Spleen (tissue), 13 donors: ENCODE measurements at places on chromosomes 4 and X.

GRCh38 chrX:150088766-150089518 lies 150.7 kb upstream of the EOLA2 start:
- no peak for DNase-seq

- DNase-seq, result no peak
Observed at GRCh38 chr4:66604192-66604591, 933.9 kb upstream of the EPHA5 start.

DNA sequence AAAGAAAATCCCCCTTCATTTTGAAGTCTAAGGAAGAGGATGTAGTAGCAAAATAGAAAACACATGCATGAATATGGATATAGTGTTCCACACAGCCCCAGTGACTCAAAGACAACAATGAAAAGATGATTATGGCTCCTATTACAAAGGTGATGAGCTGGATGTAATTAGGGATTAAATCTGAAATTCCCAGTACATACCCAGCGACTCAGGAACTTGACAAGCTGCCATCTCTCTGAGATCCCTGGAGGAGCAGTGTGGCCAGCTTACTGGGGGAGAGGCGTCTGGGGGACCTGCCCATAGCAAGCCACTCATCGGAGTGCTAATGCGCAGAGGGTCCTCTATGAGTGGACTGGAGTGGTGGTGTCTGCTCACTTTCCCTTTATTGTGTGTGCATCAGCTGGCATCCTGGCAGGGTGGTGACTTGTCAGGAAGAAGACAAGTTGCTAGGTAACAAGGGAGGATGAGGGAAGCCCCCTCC lies 42.7 kb upstream of the MGST2 start:
- no peak for DNase-seq

DNA sequence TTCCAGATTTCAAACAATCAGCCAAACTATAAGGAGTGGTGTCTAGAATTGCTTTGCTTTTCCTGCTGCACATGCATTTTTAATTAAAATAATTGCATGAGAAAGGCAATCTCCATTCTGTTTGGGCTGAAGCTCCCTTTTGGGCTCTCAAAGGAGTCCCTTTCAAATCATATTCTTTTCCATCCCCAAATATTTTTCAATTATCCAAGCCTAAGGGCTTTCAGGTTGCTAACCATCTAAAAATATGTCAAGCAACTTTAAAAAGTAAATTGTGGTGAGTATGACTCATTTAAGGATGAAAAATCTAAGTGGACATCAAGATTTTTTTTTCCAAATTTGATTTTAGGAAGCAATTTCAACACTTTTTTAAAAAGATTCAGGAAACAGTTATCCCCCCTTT lies 28.4 kb downstream of the PIR start:
- DNase-seq, result no peak

- DNase-seq, result no peak
Observed at GRCh38 chr4:74331252-74331651, 23.0 kb downstream of the EPGN start.

DNA sequence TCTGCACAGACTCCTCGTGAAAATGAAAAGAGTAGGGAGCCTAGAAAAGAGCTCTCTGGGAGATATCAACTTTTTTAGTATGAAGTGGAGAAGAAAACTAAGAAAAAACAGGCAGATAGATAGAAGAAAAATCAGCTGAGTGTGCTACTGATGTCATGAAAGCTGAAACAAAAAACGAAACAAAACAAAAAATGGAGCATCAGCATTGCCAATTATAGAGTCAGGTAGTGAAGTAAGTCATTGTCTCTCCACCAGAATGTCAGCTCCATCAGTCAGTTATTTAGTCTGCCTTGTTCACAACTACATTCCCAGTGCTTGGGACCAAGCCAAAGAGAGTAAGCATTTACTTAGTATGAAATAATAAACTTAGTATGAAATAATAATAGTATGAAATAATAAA lies 595.1 kb downstream of the STPG2 start:
- DNase-seq, result no peak

GRCh38 chrX:123878252-123878721 lies 18.4 kb downstream of the XIAP start:
- DNase-seq, result no peak

GRCh38 chr4:182093431-182093831 lies 149.8 kb upstream of the TENM3 start:
- no peak for DNase-seq

DNA sequence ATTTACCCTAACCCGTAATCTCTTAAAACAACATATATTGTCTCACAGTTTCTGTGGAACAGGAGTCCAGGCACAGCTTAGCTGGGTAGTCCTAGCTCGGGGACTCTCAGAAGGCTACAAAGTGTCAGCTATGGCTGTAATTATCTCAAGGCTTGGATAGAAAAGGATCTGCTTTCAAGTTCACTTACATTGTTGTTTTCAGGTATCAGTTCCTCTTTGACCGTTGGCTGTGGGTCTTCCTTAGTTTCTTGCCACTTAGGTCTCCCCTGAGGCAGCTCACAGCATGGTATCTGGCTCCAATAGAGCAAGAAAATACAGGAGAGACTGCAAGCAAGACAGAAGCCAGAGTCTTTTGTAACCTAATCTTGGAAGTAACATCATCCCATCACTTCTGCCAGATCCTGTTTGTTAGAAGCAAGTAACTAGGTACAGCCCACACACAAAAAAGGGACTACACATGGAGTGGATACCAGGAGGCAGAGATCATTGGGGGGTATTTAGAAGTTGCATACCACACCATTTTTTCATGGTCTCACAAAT lies 137.0 kb downstream of the MAGEB5 start:
- no peak for DNase-seq
